ENCODE measurements at places on chromosomes 1 and 21.

DNA sequence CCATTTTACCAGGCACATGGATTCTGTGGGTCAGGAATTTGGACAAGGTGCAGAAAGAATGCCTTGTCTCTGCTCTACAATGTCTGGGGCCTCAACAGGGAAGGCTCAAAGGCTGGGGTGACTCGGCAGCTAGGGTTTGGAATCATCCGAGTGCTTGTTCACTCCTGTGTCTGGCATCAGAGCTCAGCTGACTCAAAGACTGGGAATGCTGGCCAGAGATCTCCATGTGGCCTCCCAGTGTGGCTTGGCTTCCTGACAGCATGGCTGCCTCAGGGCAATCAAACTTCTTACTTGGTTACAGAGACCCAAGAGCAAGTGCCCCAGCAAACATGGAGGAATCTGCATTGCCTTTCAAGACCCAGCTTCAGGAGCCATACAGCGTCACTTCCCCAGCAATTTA is 110.5 kb downstream of the TOMM20 start:
- DNase-seq, result peak; percentile 86

GRCh38 chr1:179663810-179664209 is 72.2 kb downstream of the TDRD5 start:
- DNase-seq, result no peak

DNA sequence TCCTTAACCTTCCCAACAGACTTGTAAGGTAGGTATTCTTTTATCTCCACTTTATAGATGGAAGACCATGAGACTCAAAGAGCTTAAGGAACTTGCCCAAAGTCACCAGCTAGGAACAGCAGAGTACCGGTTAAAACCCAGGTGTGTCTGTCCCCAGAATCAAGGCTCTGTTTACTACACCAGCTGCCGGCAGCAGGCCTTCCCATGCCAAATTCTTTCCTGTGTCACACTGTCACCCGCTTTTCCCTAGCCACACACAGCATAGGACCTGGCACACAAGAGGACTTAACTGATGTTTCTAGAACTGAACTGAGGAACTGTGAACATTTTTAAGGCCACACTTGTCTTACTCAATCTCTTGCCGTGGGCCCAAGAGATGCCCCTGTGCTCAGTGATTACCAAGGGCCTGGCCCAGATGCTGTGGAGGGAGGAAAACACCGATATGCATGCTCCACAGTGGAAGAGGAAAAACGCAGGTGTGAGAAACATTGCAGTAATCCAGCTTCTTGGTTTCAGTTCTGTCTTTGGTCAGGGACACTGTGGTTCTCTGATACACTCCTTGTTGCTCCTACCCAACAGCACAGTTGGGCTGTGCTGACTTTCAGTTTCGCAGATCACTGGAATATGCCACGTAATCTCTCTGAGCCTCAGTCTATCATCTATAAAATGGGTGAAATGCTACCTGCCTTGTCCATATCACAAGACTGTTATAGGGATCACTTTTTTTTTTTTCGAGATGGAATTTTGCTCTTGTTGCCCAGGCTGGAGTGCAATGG is 13.9 kb upstream of the LY9 start:
- DNase-seq, result no peak

DNA sequence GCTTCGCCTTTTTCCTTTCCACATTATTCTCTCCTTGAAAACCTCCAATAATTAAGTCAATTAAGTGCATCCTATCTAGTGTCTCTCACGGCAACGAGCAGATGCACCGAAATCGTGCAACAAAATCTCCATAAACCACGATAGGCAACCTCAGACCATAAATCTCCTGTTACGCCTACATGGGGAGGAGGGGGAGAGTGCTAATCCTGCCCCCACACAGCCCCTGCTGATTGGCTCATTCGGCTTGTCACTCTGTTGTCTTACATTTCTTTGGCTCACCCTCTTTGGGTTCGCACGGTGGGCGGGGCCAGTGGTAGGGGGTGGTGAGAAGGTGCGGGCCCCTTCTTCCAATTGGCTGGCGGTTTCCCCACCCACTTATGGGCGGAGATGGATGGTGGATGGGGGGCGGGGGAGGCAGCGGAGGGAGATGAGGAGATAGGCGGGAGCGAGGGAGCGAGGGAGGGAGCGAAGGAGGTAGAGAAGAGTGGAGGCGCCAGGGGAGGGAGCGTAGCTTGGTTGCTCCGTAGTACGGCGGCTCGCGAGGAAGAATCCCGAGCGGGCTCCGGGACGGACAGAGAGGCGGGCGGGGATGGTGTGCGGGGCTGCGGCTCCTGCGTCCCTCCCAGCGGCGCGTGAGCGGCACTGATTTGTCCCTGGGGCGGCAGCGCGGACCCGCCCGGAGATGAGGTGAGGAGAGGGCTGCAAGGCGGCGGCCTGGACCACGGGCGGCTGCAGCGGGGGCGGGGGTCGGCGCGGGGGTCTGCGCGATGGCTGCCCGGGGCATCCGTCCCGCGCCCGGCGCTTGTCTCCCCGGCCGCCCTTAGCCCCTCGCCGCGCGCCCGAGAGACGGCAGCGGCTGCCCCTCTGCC is at the start of gene ITSN1:
Gene ITSN1, plus strand, starts transcription at position 475 of the 869 bp plus-strand sequence. CDS start 76,328 bp downstream, outside the sequence.
- DNase-seq, result peak; percentile 99

- no peak for DNase-seq
These were observed 51.4 kb upstream of the RGL1 start for GRCh38 chr1:183753464-183753891.

DNA sequence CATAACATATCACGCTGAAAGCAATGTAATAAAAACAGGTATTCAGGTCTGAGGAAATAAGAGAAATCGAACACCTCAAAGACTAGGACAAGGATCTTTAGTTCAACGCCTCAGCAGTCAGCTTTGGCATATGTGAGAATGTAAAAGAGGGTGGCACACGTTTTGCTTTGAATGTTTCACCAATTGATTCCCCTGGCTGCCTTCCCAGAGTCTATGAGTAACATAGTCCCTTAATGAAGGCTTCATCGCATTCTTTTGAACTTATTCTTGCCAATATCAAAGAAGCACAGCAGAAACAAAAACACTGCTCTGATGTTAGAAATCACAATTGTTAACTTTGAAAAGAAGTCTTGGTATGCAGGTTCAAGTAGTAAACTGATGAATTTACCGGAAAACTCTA is 764.8 kb downstream of the ADGRL2 start:
- no peak for DNase-seq

DNA sequence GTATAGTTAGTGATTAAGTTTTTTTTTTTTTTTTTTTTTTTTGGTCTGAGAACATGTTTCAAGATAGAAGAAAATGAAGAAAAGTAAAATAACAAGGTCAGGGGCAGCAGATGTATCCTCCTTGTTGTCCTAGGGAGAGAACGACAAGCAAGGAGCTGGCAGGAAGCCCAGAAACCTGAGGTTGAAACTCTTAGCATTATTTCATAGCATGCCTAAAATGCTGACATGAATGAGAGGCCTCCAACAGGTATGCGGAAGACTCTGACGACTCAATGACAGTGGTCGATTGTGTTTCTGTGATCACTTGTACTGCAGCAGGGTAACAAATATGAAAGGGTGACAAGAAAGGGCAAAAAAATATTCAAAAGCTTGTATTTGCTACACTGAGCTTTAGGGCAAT is 415.9 kb downstream of the PLA2G4A start:
- no peak for DNase-seq

DNA sequence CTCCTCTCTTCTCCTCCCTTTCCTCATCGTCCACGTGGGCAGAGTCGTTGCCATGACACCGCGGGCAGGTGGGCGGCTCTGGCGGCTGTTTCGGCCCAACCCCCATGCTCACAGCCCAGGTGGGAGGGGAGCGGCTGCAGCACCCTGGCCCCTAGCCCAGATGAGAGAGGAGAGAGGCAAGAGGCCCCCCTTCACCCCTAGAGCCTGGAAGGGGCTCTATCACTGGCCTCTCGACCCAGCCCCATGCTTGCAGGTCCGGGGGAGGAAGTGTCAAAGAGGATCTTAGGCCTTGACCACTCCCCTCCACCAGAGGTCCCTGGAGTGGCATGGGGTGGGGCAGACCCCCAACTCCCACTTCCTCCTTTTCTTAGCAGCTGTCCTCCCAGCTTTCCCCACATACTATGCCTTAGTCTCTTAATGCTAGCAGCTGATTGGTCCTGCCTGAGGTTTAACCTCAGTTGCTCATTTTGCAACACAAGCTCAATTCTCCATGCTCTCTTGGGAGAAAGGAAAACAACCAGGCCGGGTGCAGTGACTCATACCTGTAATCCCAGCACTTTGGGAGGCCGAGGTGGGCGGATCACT is 10.4 kb downstream of the DLGAP3 start:
- DNase-seq, result no peak

DNA sequence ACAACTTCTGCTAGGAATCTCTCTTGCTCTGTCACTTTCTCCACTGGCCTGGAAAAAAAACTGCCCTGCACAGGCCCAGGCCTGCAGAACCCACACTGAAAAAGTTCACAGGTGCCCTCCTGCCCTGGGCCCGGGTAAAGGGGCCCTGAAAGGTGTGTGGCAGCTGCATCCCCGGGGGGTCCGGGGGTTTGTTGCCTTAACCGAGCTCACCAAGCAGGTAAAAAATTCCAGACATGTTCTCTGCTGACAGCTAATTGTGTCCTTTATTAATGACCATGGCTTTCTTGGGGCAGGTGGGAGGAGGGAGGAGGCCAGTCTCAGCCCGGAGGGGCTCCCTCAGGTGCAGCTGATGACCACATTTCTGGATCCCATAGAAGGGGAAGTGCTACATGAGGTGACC is 122.9 kb downstream of the LACTBL1 start:
- no peak for DNase-seq

DNA sequence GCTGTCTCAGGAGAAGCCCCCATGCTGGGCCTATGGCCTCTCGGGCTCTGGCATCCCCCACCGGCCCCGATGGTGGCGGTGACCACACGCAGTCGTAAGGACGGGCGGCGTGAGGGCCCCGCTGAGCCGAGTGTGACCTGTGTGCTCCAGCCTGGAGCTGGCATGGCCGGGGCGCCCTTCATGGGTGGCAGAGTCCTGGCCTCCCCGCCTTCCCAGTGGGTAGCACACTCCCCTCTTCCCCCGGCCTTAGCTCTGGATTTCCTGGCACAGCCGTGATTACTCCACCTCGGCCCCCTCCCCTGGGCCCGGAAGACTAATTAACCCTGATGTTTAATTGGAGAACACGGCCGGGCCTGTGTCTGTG is 44.6 kb downstream of the SLX9 start:
- DNase-seq, result no peak

DNA sequence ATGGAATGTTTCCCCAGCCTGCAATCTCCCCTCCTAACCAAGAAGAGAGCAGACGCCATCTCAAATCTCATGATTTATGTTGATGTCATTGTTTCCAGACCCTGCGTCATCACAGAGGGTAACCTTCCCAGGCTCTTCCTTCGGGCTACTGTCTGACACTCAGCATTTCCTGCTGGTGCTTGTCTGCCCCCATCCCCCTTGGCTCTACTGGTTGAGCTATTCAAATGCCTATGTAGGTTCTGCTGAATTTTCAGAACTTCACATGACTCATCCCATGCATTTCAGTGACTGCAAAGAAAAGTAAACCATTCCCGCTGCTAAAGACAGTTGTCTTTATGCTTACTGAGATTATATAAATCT is 24.8 kb upstream of the ITPKB start:
- peak; percentile 99 for DNase-seq

- DNase-seq, result no peak
These were observed 181.0 kb downstream of the FOXD2 start for GRCh38 chr1:47618830-47619229.

DNA sequence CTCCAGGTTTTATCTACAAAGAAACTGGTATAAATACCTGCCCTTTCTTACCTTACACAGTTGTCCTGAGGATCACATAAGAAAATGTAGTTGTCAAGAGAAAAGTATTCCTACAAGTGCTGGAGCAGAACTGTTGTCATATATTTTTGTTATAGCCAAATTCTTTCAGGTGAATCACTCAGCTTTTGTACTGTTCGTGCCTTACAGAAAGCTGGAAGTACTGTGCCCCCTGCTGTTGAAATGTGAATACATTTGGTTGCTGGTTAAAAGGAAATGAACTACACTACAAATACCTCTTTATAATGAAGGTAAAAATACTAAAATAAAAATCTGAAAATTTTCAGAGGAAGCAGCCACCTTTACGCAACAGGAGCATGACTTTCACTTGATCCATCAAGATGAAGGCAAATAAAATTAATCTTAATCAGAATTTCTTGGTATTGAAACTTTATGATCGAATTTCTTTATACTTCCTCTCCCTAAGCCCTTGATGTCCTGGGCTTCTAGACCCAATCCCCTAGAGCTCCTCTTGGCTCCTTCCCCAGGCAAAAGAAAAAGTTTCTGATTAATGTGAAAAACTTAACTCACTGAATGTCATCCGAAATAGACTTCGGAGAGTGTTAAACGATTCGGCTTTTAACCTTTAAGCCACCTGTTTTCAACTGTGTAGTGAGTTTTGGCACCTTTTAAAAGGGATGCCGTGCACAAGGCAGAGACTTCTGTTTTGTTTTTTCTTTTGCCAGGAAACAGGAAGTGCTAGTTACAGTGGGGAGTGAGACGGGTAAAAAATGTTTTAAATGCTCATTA is 12.5 kb downstream of the CHML start:
- DNase-seq, result no peak

GRCh38 chr1:27603309-27603680 is 649 bp downstream of the AHDC1 start:
- no peak for DNase-seq

GRCh38 chr1:182835806-182836205 is 3.3 kb upstream of the DHX9 start:
- no peak for DNase-seq

- DNase-seq, result no peak
These were observed 1.1 kb upstream of the TMEM9 start for GRCh38 chr1:201155354-201155753.

GRCh38 chr1:39657402-39657801 is 14.5 kb downstream of the NT5C1A start:
- DNase-seq, result no peak

- DNase-seq, result no peak
These were observed 52.3 kb upstream of the C8B start for GRCh38 chr1:57018119-57018518.

GRCh38 chr1:218482683-218483082 is 137.5 kb downstream of the TGFB2 start:
- no peak for DNase-seq

GRCh38 chr1:192453360-192453992 is 122.1 kb upstream of the RGS1 start:
- no peak for DNase-seq

DNA sequence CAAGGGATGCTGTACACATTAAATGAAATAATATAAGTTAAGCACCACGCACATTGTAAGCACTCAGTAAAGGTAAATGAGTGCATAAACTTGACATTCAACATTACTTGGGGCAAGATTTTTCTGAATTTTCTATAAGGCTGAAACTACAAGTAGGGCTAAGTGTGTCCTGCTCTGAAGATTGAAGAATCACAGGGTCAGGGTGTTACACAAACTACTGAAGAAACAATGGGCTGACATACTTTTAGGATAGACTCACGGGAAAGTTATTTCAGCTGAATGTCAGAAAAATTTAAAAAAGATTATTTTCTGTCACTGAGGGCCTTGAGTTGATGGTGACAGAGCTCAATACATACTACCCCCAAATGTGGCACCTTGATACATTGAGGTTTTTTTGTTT is 644.2 kb upstream of the PLXNA2 start:
- DNase-seq, result no peak

- DNase-seq, result peak; percentile 40
These were observed 5.3 kb downstream of the HES2 start for GRCh38 chr1:6414443-6414844.

DNA sequence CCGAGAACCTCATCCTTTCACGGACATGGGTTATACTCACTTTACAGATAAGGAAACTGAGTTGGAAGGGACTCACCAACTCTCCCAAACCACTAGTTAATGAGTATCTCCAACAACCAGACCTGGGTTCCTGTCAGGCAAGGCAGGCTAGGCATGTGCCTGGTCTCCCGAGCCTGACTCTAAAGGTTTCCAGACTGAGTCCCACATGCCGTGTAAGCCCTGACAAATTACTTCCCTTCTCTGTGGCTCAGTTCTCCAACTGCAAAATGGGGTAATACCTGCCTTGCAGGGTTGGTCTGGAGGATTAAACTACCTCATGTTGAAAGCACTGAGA is 34.3 kb downstream of the SSBP3 start:
- DNase-seq, result no peak

Measured in foreskin melanocyte (primary cell).